Right renal cortex interstitium (tissue), 3 donors: ENCODE measurements at places on chromosomes 2 and 18. TPM values are rescaled to one million over a fixed set of nuclear protein-coding genes. Genes with fewer than 3 reads are reported as not detected.

Gene NLRC4
- polyA plus RNA-seq = 1.00 TPM

Gene ANKRD53
- polyA plus RNA-seq = 1.1 TPM

DNA sequence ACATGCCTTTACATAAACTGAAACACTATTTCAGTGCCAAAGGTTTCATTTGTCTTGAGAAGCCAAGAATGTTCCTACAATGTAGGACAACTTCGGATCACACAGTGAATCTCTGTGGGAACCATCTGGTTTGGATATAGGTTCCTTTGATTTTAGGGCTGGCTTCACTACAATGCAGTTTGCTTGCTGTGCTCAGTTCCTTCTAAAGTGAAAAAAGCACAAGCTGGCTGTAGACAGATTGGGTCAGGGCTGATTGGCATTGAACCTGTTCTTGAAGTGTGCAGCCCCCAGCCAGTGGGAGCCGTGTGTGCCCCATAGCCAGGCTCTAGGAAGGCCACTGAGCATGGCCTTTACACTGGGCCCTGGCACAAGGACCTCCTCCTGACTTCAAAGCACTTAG is 167.9 kb upstream of the HNRNPA3 start:
- DNase-seq = no peak

- DNase-seq = no peak
Observed at GRCh38 chr18:44741085-44741484, 60.4 kb downstream of the SETBP1 start.

- DNase-seq = no peak
Observed at GRCh38 chr2:38659115-38659514, 6.8 kb upstream of the GALM start.
